ENCODE measurements at places on chromosomes 2 and 18.
A peak's percentile ranks its signal among the peaks of the same experiment; 100 is the strongest.

- DNase-seq, result no peak
These were observed 183.0 kb downstream of the MYO5B start for GRCh38 chr18:50011813-50012435.

GRCh38 chr18:23756590-23757436, 67.6 kb downstream of the LAMA3 start:
- DNase-seq, result no peak

GRCh38 chr2:109264595-109265328, 135.8 kb downstream of the SH3RF3 start:
- DNase-seq, result no peak

GRCh38 chr2:8577573-8577972, 104.3 kb upstream of the ID2 start:
- DNase-seq, result no peak

- DNase-seq, result no peak
These were observed 34.6 kb downstream of the ACVR1 start for GRCh38 chr2:157841485-157841884.

- DNase-seq, result peak; percentile 6
These were observed 1.5 kb downstream of the TTC32 start for GRCh38 chr2:19899985-19900930.

DNA sequence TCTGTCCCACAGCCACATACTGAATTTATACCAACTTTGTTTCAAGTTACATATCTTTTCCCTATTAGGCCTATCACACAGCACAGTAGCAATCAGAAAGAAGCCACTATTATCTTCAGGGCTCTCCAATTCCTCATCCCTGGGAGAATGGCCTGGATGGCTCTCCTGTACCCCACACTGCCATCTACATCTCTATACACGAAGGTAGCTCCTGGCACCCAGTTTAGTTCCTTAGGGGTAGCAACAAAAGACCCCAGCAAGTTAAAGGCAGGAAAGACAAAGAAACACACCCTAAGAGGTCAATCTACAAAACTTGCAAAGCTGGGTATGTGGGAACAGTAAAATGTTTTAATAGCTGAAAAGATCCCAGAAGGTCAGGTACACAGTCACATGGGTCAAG, 39.9 kb downstream of the PAIP2B start:
- DNase-seq, result no peak

DNA sequence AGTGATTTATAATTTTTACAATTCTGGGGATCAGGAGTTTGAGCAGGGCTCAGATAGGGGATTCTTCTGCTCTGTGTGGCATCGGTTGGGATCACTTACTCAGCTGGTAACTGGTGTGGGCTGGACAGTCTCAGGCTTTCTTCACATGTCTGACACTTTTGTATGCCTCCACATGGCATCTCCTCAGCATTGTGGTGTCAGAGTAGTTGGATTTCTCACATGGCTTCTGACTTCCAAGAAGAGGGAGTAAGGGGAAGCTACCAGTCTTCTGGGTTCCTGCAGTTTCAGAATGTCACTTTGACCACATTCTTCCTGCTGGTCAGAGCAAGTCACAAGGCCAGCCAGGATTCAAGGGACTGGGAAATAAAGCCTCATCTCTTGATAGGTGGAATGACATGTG, 55.6 kb downstream of the NCOA1 start:
- DNase-seq, result no peak

- DNase-seq, result no peak
These were observed 40.7 kb downstream of the KCNIP3 start for GRCh38 chr2:95337829-95338228.

DNA sequence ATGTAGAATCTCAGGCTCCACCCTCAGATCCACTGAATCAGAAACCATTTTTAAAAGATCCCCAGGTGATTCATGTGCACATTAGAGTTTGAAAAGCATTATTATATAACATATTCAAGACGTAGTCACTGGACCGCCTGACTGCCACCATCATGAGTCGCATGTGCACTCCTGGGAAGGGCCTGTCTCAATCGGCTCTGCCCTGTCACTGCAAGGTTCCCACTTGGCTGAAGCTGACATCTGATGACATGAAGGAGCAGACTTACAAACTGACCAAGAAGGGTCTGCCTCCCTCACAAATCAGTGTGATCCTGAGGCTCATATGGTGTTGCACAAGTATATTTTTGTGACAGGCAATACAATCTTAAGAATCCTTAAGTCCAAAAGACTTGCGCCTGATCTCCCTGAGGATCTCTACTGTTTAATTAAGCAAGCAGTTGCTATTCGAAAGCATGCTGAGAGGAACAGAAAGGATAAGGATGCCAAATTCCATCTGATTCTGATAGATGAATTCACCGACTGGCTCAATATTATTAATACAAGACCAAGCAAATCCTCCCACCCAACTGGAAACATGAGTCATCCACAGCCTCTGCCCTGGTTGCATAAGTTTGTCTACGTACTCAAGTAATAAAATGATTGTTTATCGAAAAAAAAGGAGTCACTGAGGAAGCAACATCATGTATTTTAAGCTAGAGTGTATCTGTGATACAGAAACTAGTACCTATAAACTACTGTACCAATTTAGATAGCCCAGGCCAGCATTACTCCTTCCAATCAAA, 26.2 kb downstream of the ATAD2B start:
- DNase-seq, result no peak

DNA sequence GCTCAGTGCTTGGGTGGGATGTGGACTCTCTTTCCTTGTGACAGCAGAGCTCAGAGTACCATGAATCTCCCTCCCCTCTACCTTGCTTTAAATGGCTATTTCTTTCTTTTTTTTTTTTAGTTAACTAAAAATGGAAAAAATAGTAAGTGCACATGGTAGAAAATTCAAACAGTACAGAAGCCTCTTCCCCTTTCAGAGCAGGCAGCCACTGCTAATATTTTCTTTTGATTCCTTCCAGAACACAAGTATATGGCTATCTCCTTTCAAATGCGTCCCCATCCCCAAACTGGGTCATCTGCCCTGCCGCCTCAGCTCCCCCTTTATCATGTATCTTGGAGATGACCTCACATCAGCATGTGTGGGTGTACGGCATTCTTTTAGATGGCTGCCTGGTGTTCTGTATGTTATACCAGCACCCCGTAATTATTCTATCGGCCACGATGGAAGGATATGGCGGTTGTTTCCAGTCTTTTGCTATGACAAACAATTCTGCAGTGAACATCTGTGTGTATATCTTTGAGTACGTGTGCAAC, 70.5 kb upstream of the DLX2 start:
- DNase-seq, result no peak

GRCh38 chr18:70489986-70490933, 201.4 kb downstream of the SOCS6 start:
- peak; percentile 73 for DNase-seq

- no peak for DNase-seq
These were observed 39.4 kb downstream of the DNER start for GRCh38 chr2:229674830-229675530.

- DNase-seq, result no peak
These were observed 260.6 kb upstream of the CCDC68 start for GRCh38 chr18:55219823-55220222.

GRCh38 chr2:17877811-17878280, 621 bp upstream of the KCNS3 start:
- DNase-seq, result peak; percentile 25

GRCh38 chr2:21467910-21468309, 344.1 kb downstream of the TDRD15 start:
- DNase-seq, result no peak

DNA sequence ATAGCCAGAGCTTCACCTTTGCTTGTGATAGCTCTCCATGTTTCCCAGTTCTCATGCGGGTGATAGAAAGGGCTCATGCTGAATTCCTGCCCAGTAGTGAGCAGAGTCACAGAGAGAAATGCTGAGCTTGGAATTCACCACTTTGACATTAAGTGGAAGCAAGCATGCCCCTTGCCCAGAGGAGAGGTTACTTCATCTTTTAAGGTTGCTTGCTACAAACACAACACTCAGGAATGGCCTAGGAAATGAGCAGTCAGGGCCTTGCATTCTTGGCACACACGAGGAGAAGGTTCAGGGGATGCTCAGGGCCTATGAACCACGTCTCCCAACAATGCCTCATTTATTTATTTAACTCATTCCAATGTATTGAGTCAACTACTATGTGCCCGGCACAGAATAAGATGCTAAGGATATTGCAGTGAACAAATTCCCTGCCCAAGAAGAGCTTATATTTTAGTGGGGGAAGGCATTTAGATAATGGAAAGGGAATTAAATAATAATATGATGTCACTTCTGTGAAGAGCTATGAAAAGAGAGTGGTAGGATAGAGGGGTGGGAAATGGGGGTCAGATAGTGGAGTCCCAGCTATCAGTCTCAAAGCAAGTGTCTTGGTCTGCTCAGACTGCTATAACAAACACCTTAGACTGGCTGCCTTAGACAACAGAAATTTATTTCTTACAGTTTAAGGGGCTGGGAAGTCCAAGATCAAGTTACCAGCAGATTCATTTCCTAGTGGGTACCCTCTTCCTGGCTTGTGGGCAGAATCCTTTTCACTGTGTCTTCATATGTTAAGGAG, 42.1 kb downstream of the DDX18 start:
- DNase-seq, result no peak

GRCh38 chr2:233256048-233256447, 4.6 kb downstream of the ATG16L1 start:
- no peak for DNase-seq

DNA sequence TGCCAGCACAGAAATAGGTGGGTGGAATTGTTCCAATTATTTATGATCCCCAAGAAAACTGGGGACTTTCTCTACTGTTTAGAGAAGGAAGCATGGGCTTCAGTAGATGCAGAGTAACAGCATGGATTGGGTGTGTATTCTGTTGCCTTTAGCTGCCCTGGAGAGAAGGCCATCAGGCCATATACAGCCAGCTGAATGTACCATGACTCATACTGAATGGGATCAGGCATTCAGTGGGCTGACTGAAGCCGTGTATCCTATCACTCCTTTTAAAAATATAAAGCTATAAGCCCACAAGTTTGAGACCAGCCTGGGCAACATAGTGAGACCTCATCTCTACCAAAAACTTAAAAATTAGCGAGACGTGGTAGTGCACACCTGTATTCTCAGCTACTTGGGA, 16.7 kb upstream of the PLEKHM3 start:
- no peak for DNase-seq

DNA sequence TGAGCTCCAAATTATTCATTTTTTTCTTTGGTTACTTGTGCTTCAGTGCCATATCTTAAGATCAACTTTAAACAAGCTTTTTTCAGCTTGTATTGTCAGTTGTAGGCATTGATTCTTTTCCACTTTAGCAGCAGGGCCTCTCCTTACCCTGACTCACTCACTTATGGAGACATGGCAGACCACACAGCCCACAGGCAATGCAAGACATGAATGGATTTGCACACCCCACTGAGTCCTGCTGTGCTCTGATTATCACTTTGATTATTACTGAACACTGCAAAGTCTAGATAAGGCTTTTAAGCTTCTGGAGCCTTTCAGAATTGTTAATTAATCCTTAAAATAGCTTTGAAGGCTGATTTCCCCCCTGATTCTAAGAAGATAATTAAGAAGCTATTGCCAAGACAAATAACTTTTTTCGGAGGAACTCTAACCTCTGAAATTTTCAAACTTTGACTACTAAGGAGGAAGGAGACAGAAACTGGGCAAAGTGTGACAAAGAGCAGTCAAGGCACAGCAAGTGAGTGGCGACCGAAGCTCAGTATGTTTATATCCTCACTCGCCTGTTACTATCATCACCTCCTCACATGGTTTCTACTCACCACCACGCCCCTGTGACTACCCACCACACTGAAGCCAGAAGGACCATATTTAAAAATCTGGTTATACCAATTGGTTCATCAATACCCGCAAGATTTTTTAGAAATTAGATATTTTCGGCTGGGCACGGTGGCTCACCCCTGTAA, 43.3 kb downstream of the CACNB4 start:
- DNase-seq, result no peak

- DNase-seq, result no peak
These were observed 279.2 kb downstream of the GALR1 start for GRCh38 chr18:77528872-77529271.

DNA sequence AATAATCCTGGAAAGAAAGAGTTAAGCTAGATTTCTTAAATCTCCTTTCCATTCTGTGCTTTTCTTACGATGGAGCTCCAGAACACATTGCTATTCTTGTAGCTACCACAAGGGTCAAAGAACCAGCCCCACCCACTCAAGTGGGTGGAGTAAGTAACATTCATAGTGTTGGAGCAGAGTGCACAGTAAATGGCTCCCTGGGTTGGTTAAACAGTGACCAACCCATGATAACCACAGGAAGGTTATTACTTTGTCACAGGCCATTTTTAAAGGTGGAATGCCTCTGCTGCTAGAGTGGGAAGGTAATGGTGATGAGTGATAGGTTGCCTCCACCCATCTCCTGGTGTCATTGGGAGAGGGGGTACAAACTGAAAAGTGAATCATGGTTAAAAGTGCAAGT, 13.9 kb downstream of the ARPC2 start:
- DNase-seq, result no peak

- DNase-seq, result no peak
These were observed 1289.2 kb downstream of the DSC3 start for GRCh38 chr18:29753379-29753778.

DNA sequence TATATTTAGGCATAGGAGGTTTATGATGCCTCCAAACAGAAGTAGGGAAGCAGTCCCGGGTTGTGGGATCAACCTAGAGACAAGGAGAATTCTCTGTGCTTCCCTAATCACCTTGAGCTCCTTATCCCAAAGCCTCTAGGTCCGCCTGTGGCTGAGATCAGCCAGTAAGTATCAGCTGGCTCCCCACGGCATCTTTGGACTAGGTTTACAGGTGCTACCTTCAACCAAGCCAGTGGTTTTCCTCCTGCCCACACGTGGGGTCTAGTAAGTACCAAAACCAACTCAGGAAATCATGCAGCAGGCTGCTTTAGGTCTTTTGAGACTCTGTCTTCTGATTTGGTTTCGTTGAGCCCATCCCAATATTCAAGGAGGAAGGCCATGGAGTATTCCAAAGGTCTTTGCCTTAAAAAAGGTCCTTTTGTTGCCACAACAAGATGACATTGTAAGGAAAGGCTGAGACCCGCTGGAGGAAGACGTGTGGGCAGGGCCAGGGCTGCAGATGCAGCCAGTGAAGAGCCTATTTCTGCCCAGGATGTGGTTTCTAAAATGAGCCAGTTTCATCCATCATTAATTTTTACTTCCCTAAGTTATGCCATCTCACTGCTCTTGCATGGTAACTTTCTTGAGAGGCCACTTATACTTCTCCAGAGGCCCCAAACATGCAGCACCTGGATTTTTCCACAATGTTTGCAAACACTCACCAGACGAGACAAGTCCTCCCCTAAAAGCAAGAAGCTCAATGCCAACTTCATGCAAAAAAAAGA, 248.7 kb downstream of the RNF152 start:
- peak; percentile 55 for DNase-seq

DNA sequence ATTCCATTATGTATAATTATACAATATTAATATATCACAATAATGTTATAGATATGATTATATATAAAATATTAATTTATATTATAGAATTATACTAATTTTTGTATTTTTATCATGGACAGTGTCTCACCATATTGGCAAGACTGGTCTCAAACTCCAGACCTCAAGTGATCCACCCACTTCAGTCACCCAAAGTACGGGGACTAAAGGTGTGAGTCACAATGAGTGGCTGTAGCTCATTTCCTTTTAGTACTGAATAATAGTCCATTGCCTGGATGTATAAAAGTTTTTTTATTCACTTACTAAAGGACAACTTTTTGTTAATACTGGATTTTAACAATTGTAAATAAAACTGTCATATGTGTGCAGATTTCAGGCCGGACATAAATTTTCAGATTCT, 417.6 kb upstream of the LINC00305 start:
- no peak for DNase-seq

- DNase-seq, result no peak
These were observed 26.3 kb downstream of the ATP8B1 start for GRCh38 chr18:57776767-57777166.
